ENCODE measurements at places on chromosomes 11 and 22.
A peak's percentile ranks its signal among the peaks of the same experiment; 100 is the strongest.

- DNase-seq = peak; percentile 39
Measured at GRCh38 chr11:117745346-117745745, 51.7 kb downstream of the DSCAML1 start.

DNA sequence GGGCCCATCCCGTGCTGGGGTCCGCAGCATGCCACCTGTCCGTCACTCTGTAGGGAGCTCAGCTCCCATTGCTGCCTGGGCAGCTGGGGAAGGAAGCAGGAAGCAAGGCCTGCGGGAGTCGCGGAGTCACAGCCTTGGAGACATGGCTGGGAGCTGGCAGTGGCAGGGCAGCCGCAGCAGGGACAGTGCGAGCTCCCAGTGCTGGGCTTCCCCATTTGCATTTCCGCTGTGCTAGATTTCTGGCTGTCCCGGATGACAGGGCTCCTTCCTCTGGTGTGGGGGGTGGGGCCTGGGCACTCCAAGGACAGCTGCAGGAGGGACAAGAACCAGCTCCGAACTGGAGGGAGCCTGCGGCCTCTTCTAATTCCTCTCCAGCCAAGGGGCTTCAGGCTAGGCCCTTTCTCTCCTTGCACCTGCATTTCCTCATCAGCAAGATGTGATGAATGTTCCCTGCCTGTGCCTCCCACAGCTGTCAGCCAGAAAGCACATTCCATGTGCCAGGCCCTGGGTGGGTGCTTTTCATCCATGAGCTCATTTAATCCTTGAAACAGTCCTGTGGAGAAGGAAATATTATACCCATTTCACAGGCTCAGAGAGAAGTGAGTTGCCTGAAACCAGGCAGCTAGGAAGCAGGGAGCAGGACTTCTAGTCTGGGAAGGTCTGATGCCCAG lies 48.0 kb downstream of the MYO7A start:
- peak; percentile 31 for DNase-seq

- no peak for DNase-seq
Measured at GRCh38 chr11:118634431-118635236, 27.2 kb downstream of the PHLDB1 start.

DNA sequence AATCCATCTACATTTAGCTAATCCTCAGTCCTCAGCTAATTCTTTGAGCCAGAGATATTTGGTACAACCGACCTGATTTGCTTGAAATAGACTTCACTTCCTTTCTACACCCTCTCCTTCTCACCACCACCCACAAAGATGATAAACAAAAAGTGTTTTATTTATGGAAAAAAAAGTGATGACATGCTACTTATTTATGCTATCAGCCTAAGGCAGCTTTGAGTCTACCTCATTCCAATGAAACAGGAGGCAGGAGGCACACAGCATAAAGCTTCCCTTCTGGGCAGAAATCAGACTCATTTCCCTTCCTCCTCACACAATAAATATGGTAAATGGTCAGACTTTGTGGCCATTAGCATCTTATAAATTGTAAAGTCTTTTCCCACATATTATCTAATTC lies 325.7 kb downstream of the SOX6 start:
- no peak for DNase-seq

- DNase-seq = no peak
Measured at GRCh38 chr22:33812360-33812977, 107.8 kb downstream of the LARGE1 start.

DNA sequence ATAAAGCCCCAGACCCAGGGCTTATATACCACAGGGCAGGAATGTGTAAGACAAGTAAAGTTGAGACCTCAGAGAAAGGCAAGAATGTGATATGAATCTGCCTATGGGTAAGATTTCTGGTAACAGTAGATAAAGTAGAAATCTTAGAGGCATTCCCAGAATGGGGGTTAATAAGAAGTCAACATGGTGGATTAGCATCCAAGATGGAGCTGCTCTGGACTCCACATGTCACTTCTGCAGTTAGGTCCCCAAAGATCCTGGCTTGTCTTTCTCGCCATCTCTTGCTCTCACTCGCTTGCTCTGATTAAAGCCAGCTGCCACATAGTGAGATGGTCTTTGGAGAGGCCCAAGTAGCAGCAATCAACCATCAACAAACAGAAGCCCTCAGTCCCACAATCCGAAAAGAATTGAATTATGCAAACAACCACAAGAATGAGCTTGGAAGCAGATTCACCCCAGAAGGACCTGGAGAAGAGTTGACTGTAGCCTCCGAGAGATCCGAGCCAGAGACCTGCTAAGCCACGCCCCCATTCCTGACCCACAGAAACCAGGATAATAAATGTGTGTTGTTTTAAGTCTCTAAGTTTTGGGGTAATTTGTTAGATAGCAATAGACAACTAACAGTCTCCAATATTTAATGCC lies 5.4 kb upstream of the C11orf86 start:
- no peak for DNase-seq

DNA sequence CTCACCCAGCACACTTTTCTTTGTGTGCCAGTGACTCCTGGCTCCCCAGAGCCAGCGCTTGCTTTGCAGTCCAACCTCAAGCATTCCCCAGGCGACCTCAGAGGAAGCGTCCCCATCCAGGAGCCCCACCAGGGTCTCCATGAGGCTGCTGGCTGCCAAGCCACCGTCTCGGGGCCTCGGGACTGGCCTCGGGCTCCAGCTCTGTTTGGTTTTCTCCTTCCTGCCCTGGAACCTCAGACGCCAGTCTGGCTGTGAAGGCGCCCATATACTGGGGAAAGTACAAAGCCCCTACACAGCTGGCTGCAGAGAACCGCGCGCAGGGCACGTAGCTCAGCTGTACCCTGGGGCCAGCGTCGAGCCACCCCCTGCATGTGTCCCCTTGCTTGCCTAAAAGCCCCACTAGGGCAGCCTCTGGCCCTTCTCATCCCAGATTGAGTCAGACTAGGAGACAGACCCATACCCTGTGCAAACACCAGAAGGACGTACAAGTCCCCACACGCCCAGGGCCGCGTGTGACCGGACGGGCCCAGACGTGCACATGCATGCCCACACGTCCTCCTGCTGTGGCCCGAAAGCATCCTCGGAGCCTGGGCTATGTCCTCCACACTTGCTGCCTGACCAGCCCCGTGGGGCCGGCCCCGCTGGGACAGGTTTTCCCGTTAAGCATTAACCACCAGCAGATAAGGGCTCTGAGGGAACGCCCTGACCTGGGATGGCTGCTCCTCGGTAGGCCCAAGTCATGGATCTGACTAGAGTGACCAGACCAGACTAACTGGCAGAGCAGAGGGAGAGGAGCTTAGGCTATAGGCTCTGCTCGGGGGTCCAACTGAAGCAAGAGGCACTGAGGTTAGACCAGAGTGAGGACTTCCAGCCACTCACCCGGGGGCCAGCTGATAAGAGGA lies 4.2 kb upstream of the SYT8 start:
- peak; percentile 10 for DNase-seq

GRCh38 chr22:49240472-49240871 lies 587.2 kb downstream of the BRD1 start:
- no peak for DNase-seq

All from retina (tissue), 1 donor.